ENCODE measurements at places on chromosomes 4 and X.

DNA sequence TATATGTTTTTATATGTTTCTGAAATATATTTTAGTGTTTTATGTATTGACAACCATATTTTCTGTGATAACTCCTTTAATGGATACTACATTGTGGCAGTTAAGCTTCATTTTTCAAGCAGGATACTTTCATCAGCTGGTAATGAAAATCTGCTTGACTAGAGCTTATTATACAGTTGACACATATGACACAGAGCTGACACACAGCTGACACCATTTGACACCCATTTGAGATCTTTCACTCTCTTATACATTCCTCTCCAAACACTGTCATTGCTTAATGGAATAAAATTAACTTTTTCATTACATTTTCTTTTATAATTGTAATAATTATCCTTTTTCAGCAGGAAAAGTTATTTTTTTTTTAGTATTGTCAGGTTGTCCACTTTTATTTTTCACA is 561.1 kb upstream of the NDST4 start:
- no peak for DNase-seq

DNA sequence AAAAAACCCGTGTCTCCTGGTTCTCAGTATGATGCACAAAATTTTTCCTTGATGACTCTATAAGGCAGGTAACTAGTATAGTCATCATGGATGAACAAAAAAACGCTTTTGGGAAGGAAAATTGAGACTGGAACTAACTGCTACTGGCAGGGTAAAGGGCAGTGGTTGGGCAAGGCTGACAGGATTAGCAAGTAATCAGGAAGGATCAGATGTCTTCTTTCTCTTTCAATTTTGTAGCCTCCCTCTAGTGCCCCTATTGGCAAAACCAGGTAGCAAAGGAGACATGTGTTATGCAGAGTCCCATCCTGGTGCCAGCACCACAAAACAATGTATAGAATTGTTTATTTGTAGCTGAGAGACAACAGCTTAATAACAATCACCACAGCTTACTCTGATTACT is 12.8 kb upstream of the SLITRK4 start:
- DNase-seq, result no peak

- no peak for DNase-seq
These were observed at the start of gene DACH2 for GRCh38 chrX:86148024-86148511. TSS of gene DACH2 (plus strand) at chrX:86148451.

DNA sequence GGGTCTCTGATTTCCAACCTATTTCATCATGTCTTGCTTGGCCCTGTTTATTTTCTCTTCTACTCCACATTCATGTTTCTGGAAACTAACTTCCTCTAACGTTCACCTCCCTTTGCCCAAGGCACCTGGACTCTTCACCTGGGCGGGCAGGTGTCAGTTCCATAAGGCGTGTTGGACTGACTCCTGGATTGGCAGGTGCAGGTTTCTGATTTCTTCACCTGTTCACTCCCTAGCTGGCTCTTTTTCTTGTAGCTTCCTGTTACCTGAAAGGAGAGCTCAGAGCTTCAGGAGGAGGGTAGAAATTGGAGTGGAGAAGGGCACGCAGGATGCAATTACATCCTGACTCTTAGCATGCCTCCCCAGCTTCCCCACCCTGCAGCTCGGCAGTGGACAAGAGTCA is 350.8 kb upstream of the KLF3 start:
- no peak for DNase-seq

DNA sequence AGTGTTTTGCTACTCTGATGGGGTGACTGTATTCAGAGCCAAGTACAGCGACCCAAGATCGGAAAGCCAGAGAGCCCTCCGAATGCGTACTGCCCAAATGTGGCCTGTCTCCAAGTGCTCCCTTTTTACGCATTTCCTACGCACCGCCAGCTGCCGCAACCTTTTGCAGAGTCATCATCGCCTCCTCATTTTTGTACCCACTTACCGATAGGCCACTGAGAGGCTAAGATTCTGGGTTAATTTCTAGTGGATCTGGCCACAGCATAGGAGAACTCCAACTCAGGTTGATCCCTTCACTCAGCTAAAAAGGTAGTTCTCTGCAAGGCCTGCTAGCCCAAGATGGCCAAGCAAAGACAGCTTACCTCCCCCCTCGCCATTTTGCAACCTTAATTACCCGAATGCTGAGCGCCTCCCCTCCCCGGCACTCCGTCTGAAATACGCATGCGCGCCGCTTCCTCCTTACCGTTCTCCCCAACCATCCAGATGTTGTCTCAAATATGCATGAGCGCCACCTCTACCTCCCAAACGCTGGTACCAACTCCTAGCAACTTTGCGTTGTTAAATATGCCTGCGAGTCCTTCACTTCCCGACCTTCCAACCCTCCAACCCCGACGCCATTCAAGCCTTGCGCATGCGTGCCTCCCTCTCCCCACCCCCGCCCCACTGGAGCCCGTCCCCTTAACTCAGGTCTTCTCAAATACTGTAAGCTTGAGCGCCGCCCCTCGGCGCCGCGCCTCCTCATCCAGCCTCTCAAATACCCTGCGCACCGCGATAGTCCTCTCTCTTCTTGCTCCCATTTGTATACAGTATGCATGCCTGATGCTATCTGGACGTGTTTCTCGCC is 11.8 kb upstream of the ZCCHC13 start:
- peak; percentile 73 for DNase-seq

DNA sequence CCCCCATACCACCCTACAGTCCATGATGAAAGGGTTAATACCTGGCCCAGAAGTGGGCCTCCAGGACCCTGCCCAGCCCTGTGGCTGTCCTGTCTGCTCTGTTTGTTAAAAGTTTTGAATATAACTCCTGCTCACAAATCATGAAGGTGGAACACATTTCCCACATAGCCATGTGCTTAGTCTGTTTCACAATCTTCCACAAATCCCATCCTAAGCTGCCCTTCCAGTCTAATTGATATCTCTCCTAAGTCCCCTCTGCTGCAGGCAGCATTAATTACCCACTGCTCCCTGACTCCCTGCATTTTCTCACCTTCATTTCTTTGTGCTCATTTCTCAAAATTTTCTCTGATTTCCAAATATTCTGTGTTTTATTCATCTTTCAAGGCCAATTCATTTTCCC is 142.6 kb downstream of the AASDH start:
- DNase-seq, result no peak

DNA sequence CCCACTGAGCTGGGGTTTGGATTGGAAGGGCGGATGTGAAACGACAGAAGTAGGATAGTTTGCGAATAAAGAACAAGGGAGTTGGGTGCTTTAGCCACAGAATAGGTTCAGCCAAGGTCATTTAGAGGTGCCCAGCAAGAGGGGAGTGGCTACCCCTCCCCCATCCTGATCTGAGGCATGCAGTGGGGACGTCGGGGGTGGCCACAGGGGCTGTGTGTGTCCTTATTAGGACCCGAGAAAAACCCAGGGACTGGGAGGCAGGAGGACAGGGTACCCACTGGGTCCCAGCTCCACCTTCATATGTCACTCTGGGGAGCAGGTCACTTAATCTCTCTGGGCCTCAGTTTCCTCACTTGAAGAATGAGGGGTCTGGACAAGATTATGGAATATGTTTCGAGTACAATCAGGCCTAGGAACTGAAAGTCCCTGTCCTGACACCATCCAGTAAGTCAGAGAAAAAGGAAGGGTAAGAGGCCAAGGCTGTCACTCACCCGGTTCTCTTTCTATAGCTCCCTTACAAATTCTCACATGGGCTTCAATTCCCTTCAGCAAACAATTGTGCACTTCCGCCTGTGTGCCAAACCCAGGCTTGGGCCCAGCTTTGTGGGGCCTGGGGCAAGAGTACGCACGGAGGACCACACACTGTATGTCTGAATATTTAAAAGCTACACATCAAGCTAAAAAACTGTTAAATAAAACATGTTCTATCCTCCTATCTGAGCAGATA is 4.2 kb upstream of the NYX start:
- no peak for DNase-seq
